Foreskin keratinocyte (primary cell): ENCODE measurements at places on chromosomes 7 and 10.

DNA sequence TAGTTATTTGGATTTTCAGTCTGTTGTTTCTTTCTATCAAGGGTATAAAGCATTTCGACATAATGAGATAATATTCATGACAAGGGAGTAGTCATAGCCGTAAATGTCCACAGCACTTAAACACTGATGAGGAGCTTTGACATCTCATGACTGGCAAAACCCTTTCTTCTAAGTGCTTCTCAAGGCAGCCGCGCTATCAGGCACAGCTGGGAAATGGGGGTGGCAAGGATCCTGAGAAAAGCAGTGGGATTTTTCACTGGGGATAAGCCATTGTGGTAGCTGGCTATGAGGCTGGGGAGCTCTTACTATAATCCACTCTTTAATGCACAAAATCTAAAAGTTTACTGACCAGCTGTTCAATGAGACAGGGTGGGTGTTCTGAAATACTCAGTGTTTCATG is 493.2 kb upstream of the KLF6 start:
- no peak for DNase-seq

- peak; percentile 54 for DNase-seq
These were observed 115.8 kb downstream of the HTR7 start for GRCh38 chr10:90741926-90742565.

- DNase-seq = no peak
These were observed 391.1 kb downstream of the RPS24 start for GRCh38 chr10:78424723-78425122.

DNA sequence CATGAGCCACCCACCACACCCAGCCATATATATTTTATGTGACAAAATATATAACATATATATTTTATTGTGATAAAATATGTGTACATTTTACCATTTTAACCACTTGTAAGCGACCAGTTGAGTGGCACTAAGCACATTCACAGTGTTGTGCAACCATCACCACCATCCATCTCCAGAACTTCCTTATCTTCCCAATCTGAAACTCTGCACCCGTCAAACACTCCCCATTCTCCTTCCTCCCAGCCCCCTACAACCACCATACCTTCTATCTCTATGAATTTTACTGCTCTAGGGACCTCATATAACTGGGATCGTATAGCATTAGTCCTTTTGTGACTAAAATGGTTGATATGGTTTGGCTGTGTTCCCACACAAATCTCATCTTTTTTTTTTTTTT is 20.8 kb upstream of the CYTH3 start:
- DNase-seq = no peak

- no peak for DNase-seq
These were observed 156.4 kb upstream of the MTPN start for GRCh38 chr7:136133551-136133950.

DNA sequence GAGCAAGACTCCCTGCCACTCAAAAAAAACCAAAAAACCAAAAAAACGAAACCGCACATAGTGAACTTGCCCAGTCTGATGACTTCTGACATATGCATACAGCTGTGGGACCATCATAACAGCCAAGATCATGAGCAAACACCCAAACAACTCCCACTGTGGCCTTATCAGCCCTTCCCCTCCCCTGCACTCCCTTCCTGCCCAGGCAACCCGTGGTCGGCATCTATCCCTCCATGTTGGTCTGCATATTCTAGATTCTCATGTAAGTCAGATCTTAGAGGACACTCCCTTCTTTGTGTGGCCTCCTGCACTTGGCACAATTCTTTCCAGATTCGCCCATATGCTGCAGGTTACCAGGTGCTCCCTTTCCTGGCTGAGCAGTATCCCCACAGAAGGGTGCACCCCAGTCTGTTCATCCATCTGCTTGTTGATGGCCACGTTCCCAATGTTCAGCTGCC is 72.8 kb downstream of the GNA12 start:
- no peak for DNase-seq

DNA sequence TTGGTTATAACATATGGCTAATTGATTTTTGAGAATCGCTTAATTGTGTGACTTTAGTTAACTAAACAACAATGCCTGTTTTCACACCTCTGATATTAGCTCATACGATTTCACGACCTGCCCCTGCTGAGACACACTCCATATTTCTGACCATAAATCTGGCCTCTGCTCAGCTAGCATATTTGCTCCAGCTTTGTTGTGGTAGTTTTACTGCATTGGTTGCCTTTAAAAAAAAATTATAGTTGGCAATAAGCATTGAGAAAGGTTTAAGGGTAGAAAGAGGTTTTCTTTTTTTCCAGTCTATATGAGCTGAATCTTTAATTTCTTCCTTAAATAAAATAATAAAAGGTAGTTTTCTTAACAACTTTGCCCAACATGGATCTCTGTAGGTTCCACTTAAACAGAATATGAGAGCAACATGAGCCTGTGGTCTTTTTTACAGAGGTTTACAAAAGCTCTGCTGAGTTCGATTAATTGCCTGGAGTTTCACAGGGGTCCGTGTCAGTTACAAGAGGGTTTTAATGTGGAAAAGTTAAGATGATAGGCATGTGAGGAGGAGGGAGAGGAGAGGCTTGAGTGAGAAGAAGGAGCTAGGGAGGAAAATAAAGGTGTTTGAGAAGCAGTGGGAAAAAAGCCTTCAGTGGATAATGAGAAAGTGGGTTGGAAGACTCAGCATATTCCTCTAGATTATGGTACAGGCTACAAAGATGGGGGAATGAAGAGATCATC is 318.2 kb downstream of the CXCL12 start:
- DNase-seq = no peak

DNA sequence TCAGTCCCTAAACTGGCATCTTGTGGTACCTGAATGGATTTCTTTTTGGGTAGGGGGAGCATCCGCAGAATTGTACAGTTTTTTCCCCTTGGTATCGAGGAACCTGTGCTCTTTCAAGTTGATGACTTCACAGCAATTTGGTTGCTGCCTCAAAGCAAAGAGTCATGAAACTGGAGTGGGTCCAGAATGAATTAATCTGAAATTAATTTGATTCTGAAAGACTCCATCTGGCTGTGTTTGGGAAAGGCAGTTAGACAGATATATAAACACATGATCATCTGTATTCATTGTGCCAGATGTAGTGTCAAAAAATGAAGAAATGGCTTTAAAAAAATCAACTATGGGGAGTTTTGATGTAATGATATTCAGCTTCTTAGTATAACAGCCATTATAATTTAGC is 136.1 kb downstream of the CELF2 start:
- no peak for DNase-seq

DNA sequence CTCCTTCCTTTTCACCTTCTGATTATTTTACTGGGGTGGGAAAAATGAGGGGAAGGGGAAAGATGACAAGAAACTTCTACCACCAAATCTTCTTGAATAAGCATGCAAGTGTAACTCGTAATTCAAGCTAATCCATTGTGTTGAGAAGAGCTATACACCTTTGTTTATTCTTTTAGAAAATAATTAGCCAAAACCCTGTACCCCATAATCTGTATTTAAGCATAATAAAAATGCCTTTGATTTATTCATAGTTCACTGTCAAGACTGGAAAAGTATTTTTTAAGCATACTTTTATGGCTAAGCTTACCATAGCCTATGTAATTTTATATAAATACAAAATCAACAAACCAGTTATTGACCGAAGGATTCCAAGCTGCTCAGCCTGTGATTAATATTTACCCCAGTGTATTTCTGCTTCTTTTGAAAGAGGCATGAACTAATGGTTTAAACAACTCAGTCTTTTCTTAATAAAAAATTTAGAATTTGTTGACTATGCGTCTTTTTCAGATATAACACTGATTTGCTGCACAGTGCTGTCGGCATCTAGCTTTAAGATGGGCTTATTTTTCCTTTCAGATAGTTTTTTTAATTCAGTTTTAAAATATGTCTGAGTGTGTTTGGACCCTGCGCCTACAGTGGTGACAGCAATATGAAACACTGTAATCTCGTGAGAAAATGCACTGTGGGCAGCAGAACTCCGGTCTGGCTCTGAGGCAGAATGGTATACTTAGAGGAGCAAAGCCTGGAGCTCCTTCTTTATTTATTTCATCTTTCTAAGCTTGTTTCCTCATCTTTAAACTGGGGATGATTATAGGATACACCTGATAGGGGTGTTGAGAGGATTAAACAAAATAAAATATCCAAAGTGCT is 238.8 kb upstream of the LRGUK start:
- no peak for DNase-seq

- no peak for DNase-seq
These were observed 25.7 kb downstream of the MRPS33 start for GRCh38 chr7:140989068-140989467.

DNA sequence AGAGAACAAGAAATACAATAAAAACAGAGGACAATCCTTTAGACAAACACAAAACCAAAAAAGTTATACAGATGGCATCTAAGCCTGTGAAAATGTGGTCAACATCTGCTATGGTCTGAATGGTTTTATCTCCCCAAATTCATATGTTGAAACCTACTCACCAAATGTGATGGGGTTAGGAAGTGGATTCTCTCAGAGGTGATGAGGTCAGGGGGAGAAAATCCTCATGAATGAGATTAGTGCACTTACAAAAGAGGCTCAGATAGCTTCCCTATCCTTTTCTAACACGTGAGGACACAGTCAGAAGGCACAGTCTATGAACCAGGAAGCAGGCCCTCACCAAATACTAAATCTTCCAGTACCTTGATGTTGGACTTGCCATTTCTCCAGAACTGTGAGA is 147.8 kb upstream of the GPR22 start:
- no peak for DNase-seq

GRCh38 chr7:27723085-27723484 is 16.9 kb upstream of the TAX1BP1 start:
- no peak for DNase-seq

GRCh38 chr7:20561466-20561865 is 54.0 kb upstream of the ABCB5 start:
- no peak for DNase-seq

- no peak for DNase-seq
These were observed 539.5 kb downstream of the SUGCT start for GRCh38 chr7:40674316-40674715.

DNA sequence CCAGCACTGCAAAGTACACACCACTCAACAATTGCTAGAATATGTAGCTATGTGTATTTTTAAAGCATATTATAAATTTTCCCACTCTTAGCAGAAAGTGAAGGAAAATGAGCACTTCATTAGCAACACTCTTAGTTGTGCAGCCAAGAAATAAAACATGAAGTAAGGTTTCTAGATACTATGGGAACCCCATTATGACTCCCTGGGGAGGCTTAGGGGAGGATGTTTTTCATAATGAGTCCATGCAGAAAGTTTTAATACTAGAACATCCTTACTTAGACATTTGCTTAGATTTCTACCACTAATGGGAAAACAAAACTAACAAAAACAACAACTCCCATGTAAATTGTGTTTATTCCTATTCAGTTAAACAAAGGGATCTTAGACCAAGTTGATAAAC is 148.4 kb upstream of the HDAC9 start:
- DNase-seq = no peak

GRCh38 chr7:138729444-138729843 is 28.3 kb upstream of the SVOPL start:
- no peak for DNase-seq

DNA sequence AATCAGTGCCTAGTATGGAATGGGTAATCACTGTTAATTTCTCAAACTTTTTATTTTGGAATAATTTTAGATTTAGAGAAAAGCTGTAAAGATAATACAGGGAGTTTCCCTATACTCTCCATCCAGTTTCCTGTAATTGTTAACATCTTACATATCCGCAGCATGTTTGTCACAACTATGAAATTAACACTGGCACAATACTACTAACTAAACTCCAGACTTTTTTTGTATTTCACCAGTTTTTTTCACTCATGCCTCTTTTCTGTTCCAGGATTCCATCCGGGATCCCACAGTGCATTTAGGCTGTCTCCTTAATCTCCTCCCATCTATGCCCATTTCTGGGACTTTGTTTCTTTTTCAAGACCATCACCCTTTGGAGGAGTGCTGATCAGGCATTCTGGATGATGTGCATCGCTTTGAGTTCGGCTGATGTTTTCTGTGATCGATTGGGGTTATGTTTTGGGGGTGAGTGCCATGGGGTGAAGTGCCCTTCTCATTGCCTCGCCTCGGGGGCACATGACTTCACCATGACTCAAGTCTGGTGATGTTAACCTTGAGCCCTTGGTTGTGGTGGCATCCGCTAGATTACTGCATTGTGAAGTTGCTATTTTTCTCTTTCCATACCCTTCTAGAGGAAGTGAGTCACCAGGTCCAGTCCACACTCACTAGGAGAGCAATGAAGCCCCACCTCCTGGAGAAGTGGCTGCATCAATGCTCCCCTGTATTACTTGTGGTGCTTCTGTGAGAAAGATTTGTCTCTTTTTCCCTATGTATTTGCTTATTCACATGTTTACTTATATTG is 43.9 kb upstream of the GRB10 start:
- peak; percentile 82 for DNase-seq

- DNase-seq = no peak
These were observed 20.8 kb upstream of the SEPTIN7 start for GRCh38 chr7:35780070-35780469.

DNA sequence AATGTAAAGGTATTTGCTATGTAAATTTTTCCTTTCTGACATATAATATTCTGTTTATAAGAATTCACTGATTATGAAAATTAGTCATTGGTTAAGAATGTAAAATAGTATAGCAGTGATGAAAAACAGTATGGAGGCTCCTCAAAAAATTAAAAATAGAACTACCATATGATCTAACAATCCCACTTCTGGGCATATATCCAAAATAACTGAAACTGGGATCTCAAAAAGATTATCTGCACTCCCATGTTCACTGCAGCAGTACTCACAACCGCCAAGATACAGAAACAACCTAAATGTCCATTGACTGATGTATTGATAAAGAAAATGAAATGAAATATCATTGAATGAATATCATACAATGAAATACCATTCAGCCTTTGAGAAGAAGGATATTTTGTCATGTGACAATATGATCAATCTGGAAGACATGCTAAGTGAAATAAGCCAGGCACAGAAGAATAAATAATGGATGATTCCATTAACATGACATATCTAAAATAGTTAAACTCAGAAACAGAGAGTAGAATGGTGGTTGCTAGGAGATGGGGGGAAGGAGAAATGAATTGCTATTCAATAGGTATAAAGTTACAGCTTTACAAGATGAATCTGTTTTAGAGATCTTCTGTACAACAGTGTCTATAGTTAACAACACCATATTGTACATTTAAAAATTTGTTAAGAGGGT is 14.0 kb downstream of the C10orf88 start:
- no peak for DNase-seq

DNA sequence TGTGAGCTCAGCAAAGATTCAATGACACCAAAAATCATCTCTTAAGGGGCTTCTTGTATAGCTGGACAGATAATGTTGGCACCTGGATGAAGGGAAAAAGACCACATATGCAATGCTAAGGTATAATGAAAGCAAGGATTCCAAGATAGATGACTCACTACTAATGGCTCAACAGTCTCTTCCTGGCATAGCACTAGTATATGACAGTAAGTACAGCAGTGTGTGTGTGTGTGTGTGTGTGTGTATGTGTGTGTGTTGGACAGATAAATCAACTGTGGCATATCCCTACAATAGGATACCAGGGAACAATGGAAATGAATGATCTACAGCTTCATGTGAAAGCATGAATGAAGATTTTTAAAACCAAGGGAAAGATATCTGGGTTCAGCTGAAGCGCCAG is 257.1 kb downstream of the SFMBT2 start:
- peak; percentile 63 for DNase-seq

- no peak for DNase-seq
These were observed 64.0 kb downstream of the PDZD8 start for GRCh38 chr10:117311261-117311660.
